Activated CD8-positive, alpha-beta T cell treated with anti-CD3 and anti-CD28 coated beads for 36 hours (primary cell): ENCODE measurements at places on chromosomes 3 and 15. TPM values are rescaled to one million over a fixed set of nuclear protein-coding genes. Genes with fewer than 3 reads are reported as not detected.

Gene CLRN1
- not detected for total RNA-seq

- peak; percentile 43 for DNase-seq
Measured at GRCh38 chr3:184129012-184129411, 6.1 kb upstream of the EIF2B5 start.

- no peak for DNase-seq
Measured at GRCh38 chr3:128060473-128061381, 8.5 kb downstream of the SEC61A1 start.

DNA sequence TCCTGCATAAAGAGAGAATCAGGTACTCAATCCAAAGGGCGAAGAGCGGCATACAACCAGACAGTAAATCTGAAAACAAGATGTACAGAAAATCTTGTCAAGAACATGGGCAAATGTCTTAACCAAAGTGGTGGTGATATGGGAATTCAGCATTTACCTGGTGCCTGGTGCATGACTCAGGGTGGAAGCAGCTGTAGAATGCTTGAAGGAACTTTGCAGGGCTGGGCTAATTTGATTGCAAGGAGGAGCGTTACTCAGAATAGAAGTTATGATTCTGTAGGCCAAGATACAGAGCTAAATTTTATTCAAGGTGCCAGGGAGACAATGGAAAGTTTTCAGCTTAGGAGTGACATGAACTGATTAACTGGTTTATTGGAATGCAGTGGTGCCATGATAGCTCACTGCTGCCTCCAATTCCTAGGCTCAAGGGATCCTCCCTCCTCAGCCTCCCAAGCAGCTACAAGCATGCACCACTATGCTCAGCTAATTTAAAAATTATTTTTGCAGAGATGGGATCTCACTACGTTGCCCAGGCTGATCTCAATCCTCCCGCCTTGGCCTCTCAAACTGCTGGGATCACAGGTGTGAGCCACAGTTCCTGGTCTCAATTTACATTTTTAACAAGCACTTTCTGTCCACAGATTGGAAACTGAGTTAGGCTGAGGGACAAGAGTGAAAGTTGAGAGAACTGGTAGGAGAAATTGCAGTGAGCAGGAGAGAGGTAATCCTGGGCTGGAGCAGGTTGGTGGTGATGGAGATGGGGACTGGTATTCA lies 91.5 kb upstream of the TBC1D5 start:
- DNase-seq, result no peak

DNA sequence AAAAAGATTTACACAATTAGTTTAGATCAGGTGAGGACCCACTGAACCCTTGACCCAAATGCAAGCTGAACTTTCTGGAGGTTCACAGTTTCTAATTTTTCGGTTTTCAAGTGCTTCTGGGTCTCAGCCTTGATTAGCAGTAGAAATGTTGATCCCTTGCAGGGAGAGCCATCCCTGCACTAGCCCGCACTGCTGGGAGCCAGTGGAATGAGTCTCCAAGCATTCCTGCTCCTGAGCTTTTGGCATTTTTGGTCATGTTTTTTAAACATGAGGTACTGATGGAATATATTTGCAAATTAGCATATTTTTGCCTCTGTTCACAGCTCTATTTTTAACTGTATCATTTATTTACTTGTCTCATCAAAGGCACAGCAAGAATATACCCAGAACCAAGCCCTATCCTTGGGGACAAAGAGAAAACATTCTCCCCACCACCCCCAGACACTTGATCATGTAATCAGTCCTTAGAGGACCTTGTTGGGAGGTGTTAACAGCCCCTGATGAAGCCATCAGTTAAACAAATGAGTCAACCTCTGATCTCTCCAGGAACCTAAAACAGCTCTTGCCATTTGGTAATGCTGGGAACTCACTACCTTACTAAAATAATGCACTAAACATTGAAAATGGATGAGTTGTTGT lies 119.0 kb upstream of the CTDSPL start:
- DNase-seq, result no peak

- DNase-seq, result peak; percentile 47
Measured at GRCh38 chr3:152127058-152127457, 141.7 kb upstream of the MBNL1 start.

DNA sequence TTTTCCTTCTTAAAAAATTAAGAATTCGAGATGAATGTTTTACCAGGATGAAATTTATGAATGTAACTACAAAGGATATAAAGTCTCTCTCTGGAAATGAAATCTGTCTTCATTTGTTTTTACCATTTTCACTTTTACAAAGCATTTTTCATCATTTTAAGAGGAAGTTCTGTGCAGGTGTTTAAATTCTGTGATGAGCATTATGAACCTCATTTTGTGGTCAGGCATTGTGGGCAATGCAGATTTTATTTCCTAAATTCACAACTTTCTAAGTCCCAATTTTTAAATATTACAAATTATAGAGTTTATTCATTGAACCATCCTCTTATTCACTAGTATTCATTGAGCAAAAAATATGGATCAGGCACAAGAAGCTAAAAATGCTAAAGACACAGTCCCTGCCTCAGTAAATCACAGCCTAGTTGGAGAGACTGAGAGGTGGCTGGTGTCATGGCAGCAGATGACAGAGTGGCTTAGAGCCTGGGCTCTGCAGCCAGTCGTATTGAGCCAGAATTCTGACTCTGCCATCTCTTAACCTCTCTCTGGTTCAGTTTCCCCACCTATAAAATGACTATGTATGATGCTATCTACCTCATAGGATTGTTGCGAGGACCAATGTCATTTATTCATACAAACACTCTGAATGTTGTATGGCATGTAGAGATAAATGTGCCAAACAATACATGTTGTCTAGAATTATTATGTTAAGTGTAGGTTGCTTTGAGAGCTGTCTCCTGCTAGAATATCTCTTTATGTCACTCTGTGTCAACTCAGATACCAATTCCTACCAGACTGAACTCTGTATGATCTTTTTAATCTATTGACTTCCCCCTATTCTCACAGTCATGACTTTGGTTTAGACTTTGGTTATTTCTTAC lies 7.5 kb upstream of the TGFBR2 start:
- peak; percentile 53 for DNase-seq

- no peak for DNase-seq
Measured at GRCh38 chr3:61008153-61008997, 242.9 kb downstream of the FHIT start.

Gene STXBP5L
- not detected for total RNA-seq

- no peak for DNase-seq
Measured at GRCh38 chr3:62688050-62688449, 187.2 kb downstream of the CADPS start.

GRCh38 chr15:39128746-39129145 lies 452.1 kb upstream of the THBS1 start:
- no peak for DNase-seq

- no peak for DNase-seq
Measured at GRCh38 chr3:194572143-194572789, 61.0 kb downstream of the TMEM44 start.

DNA sequence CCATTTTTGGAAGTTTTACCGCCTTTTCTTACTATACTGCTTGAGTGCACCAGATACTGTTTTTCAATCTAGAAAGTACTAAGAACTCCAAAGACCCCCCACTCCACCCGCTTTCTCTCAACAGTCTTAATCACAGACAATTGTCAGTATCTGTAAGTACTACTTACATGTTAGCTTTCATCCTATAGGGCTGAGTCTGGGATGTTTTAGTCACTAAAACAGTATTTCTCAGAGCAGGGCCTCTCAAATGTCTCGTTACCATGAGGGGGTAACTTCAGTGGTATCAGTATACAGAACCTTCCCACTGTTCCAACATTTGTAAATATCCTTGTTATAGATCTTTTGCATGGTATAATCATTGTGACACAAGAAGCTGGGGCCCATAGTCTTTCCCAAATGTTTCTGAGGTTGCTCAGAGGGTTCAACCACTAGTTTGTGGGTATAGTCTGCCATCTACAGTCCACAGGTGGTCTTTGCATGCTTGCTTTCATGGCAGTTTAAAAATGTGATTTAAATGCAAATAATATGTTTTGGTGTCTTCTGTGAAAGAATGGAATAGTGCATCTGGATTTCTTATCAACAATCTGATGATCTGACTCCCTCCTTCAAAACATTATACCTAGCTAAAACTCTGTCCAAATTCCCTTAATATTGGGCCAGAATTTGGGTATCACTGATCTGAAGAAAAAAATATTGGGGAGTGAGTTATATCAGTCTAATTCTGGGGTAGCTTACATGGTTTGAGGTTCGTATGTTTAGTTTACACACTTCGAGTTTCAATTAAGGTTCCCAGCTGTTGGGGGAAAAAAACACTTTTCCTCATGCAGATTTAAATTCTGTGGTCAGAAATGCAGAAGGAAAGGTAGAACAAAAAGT lies 18.0 kb upstream of the DNAJC13 start:
- DNase-seq, result peak; percentile 45

DNA sequence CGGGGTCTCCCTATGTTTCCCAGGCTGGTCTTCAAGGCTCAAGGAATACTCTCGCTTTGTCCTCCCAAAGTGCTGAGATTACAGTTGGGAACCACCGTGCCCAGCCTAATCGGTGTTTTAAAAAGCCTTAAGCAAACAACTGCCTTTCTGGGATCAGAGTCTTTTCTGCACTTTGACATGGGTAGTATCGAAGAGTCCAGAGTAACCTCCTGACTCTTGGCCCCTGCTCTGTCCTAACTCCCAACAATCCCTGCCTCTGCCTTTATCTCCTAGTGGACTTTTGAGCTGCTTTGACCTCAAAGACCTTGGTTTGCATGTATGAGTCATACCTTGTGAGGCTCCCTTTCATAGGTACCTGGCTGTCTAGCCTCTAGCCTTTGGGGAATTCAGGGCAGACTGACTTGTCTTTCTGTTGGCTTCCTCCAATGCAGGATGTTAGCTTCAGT lies 21.0 kb upstream of the HACD2 start:
- DNase-seq, result no peak

Gene OXTR
- total RNA-seq, result 1.1 TPM

DNA sequence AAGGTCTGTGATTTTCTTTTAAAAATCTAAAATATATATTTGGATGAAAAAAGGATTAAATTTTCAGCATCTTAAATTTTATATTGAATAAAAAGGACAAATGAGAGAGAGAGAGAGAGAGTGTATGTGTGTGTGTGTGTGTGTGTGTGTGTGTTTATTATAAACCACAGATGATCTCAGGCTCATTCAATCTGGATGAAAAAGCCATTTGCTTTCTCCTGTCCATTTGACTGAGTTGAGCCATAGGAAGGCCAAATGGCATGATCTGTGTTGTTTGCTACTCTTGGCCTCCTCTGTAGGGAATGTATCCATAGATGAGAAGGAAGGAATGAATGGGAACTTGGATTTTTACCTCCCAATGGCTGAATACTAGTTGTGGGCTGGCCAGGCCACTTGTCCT lies 92.5 kb upstream of the MEX3B start:
- DNase-seq, result no peak

DNA sequence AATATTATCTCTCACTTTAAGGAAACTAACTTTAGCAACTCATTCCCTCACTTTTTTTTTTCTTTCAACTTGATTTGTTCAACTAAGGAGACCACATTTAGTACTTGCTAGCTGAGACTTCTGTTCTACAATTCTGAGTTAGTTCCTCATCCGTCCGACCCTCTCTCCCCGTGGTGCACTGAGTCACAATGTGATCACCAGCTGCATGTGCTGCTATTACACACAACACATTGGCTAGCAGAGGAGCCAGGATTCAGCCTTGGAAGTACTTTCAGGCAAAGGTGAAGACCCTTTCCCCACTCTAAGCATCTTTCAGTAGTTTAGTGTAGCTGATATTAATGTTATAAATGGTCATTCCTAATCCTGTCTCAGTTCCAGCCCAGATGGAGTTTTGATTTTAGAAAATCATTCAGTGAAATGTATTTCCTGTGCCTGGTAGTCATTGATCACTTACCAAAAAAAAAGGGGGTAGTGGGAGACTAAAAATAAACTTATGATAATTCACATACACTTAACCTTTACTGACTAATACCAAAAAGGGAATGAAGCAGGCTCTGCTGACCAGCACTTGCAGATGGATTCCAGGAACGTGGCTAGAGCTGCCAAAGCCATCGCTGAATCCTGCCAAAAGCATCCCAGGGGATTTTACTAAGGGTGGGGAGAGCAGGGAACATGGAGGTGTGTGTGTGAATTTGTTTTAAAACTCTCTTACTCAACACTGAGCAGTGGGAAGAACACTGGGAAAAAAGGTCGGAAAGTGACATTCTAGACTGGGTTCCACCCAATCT lies 424.8 kb downstream of the LPP start:
- DNase-seq, result peak; percentile 16

DNA sequence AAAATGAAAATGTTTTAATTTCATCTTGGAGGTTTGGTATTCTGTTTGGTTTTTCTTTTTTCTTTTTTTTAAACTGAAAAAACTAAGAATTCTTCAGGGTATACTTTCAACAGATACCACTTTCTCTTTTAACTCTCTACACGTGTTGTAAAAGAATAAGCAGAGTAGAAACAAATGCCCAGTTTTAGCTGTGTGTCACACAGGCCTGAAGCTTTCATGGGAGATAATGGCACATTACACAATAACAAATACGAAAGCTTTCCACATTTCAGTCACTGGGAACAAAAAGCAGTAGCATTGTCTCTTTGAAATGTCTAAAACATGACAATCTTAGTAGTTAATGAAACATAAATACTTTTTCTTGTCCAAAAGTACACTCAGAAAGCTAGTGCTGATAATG lies 818.5 kb downstream of the TBL1XR1 start:
- no peak for DNase-seq

DNA sequence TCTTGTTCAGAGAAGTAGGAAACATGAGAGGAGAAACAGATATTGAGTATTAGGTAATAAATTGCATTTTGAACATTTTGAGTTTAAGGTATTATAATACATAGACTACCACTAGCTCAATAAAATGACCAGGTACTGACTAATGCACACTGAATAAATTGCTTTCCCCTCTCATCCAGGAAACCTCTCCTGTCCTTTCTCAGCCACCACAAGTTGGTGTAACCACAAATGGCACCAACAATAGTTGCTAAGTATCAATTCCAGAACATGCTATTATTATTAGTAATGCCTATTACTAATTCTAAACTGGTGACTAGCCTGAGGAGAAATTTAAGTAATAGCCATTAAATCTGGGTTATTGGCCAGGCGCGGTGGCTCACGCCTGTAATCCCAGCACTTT lies 47.3 kb upstream of the XRN1 start:
- no peak for DNase-seq

- no peak for DNase-seq
Measured at GRCh38 chr3:128468285-128468790, 1.6 kb upstream of the DNAJB8 start.

DNA sequence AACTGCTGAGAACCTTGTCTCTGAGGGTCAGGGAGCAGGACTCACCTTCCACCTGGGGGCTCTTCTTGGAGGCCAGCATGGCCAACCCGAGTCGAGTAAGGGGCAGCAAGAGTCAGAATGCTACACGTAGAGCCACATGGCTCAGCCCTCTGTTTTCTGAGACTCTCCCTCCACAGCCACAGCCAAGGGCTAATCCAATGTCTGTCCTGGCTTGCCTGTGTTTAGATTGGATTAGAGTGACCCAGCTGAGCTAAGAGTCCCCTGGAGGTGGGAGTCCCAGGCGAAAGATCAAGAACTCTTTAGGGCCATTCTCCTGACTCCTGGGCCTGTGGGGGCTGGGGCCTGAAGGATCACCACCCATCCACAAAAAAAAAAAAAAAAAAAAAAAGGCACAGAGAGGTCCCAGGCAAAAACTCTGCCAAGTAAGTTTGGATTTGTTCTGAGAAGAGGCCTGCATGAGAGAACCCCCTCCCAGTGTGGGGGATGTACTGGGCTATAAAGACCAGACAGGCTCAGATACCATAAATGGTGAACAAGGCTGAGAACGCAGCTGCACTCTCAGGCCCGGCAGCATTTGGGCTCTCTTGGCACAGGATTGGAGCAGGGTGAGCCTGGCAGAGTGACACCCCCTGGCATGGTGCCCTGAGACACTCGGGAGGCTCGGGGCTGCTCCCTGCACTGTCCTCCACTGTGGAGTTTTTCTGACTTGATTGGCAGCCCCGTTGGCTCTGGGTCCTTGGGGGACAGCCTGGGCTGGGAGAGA lies 88.0 kb upstream of the OSBPL11 start:
- no peak for DNase-seq
